Chondrocyte (in vitro differentiated cells): ENCODE measurements at places on chromosomes 1 and 21. TPM values are rescaled to one million over a fixed set of nuclear protein-coding genes. Genes with fewer than 3 reads are reported as not detected.

GRCh38 chr1:1232208-1232795, at the start of gene B3GALT6:
B3GALT6 (plus strand) TSS chr1:1232237; CDS start chr1:1232279, 42 bp downstream.
- no peak for DNase-seq
- peaks cover 7% of the 10 kb centered on the region for H3K36me3 ChIP-seq
- H3K27ac ChIP-seq: peak within 1 kb of the TSS; percentile 86
- H3K4me3 ChIP-seq: peak within 1 kb of the TSS; percentile 91
- peaks cover 35% of the 10 kb centered on the region for H3K4me1 ChIP-seq
- H3K27me3 ChIP-seq: no peaks in the 10 kb centered on the region

GRCh38 chr1:207794861-207795260, 43.0 kb downstream of the CD46 start:
- no peak overlapping the region for H3K27ac ChIP-seq
- H3K4me1 ChIP-seq: peaks cover 8% of the 10 kb centered on the region
- DNase-seq: no peak
- H3K4me3 ChIP-seq: no peak overlapping the region
- H3K27me3 ChIP-seq: no peaks in the 10 kb centered on the region

GRCh38 chr1:11761285-11761684, 708 bp upstream of the C1orf167 start:
- no peaks in the 10 kb centered on the region for H3K4me1 ChIP-seq
- H3K4me3 ChIP-seq: no peak overlapping the region
- H3K27me3 ChIP-seq: peaks cover 22% of the 10 kb centered on the region
- H3K36me3 ChIP-seq: peaks cover 3% of the 10 kb centered on the region

GRCh38 chr1:11026052-11026451, 13.6 kb downstream of the TARDBP start:
- H3K27ac ChIP-seq: no peak overlapping the region
- peaks cover 32% of the 10 kb centered on the region for H3K36me3 ChIP-seq
- H3K27me3 ChIP-seq: no peaks in the 10 kb centered on the region
- no peaks in the 10 kb centered on the region for H3K4me1 ChIP-seq
- DNase-seq: no peak

- no peaks in the 10 kb centered on the region for H3K4me1 ChIP-seq
- H3K27ac ChIP-seq: no peak overlapping the region
- DNase-seq: no peak
- no peak overlapping the region for H3K4me3 ChIP-seq
- peaks cover 3% of the 10 kb centered on the region for H3K27me3 ChIP-seq
- no peaks in the 10 kb centered on the region for H3K36me3 ChIP-seq
Observed at GRCh38 chr1:76727520-76727919, 139.8 kb upstream of the ST6GALNAC5 start.

OR2T33 gene
- total RNA-seq: not detected in 3 replicates

DNA sequence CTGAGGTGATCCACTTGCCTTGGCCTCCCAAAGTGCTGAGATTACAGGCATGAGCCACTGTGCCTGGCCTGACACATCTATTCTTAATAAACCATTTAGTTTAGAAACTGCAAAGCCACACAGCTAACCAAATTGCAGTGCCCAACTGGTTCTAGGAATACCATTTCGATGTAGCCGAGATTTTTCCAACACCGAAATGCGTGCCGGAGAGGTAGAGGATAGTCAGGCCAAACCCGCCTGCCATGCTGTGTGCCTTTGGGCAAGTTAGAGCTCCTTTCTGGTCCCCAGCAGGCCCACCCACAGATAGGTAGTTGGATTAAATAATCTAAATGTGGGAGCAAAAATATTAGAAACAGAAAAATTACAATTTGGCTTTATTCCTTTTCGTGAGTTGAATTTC, 254.4 kb downstream of the FOXD2 start:
- no peaks in the 10 kb centered on the region for H3K36me3 ChIP-seq
- no peak for DNase-seq
- no peak overlapping the region for H3K4me3 ChIP-seq
- peaks cover 8% of the 10 kb centered on the region for H3K4me1 ChIP-seq
- no peak overlapping the region for H3K27ac ChIP-seq

- peaks cover 14% of the 10 kb centered on the region for H3K27me3 ChIP-seq
- DNase-seq: no peak
Observed at GRCh38 chr1:234486858-234487840, 8.2 kb upstream of the TARBP1 start.

DNA sequence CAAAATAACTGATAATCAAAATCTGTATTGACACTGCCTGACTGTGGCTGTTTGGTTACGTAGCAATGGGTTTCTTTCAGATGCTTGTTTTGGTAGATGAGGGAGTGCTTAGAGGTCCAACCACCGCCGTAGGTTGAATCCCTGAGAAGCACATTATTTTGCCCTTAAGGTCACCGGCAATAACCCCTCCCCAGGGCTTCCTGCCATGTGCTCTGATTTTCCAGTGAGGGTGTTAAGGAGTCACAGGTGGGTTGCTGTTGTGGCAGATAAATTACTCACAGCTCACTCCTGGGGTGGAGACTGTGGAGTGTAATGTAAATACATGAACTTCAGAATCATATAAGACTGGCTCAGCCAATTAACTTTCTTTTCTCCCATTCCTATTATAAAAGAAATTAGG, 81.5 kb upstream of the ZP4 start:
- H3K27ac ChIP-seq: no peak overlapping the region
- no peak for DNase-seq
- no peaks in the 10 kb centered on the region for H3K36me3 ChIP-seq

DNA sequence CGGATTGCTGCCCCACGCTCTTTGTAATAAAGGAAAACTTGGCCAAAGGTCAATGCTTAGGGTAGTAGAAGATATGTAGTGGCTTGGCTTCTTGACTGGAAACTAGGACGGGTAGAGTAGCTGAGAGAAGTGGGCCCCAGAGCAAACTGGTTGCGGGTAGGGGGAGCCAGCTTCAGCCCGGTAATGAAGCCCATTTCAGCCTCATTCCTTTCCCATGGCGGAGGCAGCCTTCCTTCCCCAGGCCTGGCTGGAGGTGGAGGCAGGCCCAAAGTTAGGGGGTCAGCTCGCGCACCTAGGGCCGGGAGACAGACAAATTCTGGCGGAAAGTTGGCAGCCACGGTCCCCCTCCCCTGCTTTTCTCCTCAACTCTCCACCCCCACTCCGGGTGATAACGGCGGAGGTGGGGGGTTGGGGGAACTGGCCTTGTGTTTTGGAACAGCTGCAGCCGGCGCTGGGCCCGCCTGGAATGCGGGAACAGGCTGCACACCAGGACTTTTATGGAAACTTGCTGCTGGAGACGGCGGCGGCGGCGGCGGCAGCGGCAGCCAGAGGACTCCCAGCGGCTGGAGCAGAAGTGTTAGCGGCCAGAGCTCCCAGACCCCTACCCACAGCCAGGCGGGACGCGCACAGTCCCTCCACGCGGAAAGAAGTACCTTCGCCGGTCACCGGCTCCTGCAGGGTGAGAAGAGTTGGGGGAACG, at the start of gene NEXN:
Gene NEXN (plus strand): TSS at position 544 of the 700 bp plus-strand sequence. CDS start 27,483 bp downstream, outside the sequence.
- H3K27ac ChIP-seq: peak within 1 kb of the TSS; percentile 99
- peaks cover 54% of the 10 kb centered on the region for H3K4me1 ChIP-seq
- H3K36me3 ChIP-seq: peaks cover 6% of the 10 kb centered on the region
- no peaks in the 10 kb centered on the region for H3K27me3 ChIP-seq
- peak; percentile 86 for DNase-seq

NHLH1 gene
- total RNA-seq: 0.17 to 0.18 TPM in 2 of 3 replicates, not detected in the other

PGBD5 gene
- 1.5 to 5.4 TPM (median 1.8 TPM) in 3 replicates for total RNA-seq
